ENCODE measurements at places on chromosomes 4 and X.

DNA sequence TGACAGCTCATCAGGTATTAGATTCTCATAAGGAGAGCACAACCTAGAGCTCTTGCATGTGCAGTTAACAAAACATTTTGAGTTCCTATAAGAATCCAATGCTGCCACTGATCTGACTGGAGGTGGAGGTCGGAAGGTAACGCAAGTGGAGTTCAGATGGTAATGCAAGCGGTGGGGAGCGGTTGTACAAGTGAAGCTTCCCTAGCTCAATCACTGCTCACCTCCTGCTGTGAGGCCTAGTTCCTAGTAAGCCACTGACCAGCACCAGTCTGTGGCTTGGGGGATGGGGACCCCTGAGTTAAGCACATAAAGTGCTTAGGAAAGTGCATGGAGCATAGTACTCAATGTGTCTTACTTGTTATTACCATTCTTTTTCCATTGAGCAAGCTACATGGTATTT lies 983.2 kb upstream of the IGFBP7 start:
- no peak for DNase-seq

GRCh38 chrX:113260474-113260873 lies 419.8 kb upstream of the AMOT start:
- DNase-seq: no peak

- no peak for DNase-seq
Measured at GRCh38 chr4:136927172-136927571, 605.1 kb downstream of the PCDH18 start.

GRCh38 chr4:36292556-36293188 lies 11.3 kb downstream of the DTHD1 start:
- no peak for DNase-seq

GRCh38 chr4:159150396-159150795 lies 47.5 kb downstream of the RAPGEF2 start:
- DNase-seq: no peak

GRCh38 chrX:155246748-155247147 lies 17.5 kb downstream of the RAB39B start:
- no peak for DNase-seq

GRCh38 chr4:186624951-186625350 lies 69.6 kb upstream of the MTNR1A start:
- DNase-seq: no peak

- no peak for DNase-seq
Measured at GRCh38 chr4:168725930-168726329, 229.1 kb downstream of the PALLD start.

DNA sequence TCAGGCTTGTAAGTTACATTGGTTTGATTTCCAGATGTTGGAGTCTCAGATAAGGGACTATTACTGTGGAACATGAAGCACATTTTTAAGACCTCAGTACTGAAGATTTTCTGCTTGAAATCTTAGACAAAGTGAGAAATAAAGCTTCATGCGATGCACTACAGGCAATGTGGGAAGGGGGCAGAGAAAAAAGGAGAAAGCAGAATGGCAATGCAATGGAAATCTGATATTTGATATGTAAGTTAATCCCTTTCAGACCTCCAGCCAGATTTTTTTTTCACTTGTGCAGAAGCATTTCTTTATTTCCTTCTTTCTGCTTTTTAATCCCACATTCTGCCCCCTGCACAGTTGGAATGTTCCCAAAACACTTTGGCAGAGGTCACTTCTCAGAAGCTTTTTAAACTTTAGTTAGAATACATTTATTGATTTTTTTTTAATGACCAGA lies 174.3 kb downstream of the ADGRL3 start:
- DNase-seq: no peak

- no peak for DNase-seq
Measured at GRCh38 chr4:161291222-161291621, 872.6 kb downstream of the FSTL5 start.

GRCh38 chr4:108917255-108917654 lies 154.4 kb upstream of the ETNPPL start:
- no peak for DNase-seq

- DNase-seq: no peak
Measured at GRCh38 chrX:25076941-25077500, 61.3 kb upstream of the ARX start.

DNA sequence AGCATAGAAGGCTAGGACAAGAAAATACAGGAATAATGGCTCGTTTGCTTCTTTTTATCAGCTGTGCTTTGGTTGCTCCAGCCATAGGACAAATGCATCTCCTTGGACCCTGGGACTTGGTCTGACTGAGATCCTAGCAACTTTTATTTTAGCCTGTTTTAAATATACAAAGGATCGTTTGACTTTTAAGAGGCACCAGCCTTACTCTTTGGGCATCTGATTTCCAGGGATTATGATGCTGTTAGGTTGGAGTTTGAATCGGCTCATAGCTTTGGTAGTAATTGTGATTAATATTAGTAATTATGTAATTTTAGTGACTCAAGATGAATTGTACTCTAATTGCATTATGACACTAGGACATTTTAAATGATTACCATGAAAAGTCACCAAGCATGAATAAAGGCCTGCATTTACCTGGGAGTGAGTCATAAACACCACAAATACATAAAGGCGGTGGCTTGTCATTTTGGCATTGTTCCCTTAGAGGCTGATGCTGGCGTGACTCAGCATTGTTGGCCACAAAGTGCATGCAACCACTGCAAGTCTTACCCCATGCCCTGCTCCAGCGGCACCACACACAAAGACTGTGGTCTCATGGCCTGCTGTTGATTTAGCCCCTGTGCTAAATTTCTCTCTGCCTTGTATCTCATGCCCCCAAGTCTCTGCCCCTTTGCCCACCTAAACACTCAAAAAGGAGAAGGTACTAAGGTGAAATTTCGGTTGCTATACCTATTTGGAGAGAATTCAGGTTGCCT lies 12.4 kb downstream of the GPAT3 start:
- DNase-seq: no peak

- DNase-seq: no peak
Measured at GRCh38 chr4:186188107-186188506, 3.3 kb upstream of the CYP4V2 start.

DNA sequence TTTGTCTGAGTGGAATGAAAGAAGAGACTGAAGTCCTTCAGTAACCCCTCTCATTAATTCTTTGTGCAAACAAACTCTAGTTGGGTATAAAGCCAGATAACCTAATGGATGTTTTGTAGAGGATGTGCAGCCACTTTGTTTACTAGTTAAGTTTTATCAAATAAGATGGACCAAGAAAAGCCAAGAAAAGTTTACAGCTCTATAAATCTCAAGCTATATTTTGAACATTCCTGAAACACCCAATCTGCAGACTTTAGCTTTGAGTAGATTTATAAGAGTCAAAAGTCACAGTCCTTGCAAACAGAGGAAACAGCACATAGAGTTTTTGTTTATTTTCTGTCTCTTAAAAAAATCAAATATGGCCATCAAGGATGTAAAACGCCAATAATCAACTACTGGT lies 452.9 kb downstream of the SPRY1 start:
- no peak for DNase-seq

- DNase-seq: no peak
Measured at GRCh38 chr4:74368596-74368995, 3.7 kb downstream of the EREG start.

GRCh38 chr4:92451782-92452181 lies 148.0 kb downstream of the GRID2 start:
- no peak for DNase-seq

GRCh38 chrX:69319376-69319775 lies 154.1 kb upstream of the PJA1 start:
- no peak for DNase-seq

- no peak for DNase-seq
Measured at GRCh38 chr4:761739-762138, 56.1 kb downstream of the PCGF3 start.

DNA sequence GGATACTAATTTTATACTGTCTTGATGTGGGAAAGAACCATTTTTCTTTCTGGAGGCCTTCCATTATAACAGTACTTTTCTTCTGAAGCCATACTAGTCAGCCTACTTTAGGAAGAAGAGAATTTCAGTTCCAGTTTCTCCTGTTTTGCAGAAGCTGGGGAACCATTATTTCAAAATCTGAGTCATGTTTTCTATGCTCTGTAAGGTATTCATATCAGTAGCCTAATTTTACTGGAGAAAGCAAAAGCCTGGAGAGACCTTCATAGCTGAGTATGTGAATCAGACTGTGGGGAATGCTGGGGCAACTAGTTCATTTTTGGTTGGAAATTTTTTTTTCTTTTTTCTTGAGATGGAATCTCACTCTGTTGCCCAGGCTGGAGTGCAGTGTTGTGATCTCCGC lies 22.4 kb downstream of the AFF1 start:
- no peak for DNase-seq

DNA sequence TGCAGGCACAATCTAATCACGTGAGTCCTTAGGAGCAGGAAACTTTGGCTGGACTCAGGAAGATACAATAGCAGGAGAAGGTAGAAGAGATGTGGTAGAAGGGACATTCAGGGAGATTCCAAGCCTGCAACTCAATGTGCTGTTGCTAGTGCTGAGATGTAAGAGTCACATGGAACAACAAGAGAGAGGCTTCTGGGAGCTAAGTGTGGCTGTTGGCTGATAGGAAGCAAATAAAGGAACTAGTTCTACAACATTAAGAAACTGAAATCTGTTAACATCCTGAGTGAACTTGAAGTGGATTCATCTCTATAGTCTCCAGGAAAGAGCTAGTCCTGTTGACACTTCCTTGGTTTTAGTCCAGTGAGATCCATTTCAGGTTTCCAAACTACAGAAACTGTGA lies 1207.4 kb downstream of the ADGRL3 start:
- DNase-seq: no peak

DNA sequence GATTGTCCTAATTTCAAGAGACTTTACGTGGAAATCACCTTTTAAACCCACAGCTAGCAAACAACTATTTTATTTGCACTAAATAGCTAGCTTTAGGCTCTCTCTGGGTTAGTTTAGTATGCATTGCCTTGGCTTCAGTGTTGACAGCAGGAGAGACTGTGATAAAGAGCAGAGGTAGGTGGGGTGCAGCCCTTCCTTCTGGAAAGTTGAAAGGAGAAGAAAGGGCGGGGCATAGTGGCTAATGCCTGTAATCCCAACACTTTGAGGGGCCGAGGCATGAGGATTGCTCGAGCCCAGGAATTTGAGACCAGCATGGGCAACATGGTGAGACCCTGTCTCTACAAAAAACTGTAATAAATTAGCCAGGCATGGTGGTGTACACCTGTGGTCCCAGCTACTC lies 29.0 kb upstream of the TMEM154 start:
- DNase-seq: no peak

- DNase-seq: no peak
Measured at GRCh38 chr4:84420608-84421007, 78.5 kb downstream of the NKX6-1 start.

GRCh38 chrX:16458208-16458607 lies 191.8 kb upstream of the S100G start:
- no peak for DNase-seq

DNA sequence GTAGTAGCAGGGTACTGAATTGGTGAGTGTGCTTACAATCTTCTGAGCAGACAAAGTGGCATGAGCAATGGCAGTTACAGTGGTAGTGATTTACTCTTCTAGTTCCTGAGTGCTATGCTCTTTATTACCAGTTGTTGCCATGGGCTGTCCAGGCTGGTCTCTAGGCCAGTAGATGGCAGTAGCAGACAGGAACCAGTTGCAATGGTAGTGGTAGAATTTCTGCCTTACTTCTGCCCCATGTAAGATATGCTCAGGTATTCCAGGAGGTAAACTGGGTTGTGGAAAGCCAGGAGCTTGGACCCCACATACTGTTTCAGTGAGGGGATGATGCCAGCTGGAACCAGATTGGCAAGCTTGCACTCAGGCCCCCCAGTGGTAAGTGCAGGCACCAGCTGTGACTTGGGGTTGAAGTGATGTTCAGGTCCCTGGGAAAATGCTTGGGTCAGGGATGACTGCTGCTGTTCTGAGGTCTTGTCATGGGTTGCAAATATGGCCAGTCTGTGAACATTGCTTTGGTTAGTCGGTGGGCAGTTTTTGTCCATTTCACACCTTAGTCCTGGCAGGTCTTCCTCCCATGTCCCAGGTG lies 63.0 kb upstream of the ZXDB start:
- DNase-seq: no peak

DNA sequence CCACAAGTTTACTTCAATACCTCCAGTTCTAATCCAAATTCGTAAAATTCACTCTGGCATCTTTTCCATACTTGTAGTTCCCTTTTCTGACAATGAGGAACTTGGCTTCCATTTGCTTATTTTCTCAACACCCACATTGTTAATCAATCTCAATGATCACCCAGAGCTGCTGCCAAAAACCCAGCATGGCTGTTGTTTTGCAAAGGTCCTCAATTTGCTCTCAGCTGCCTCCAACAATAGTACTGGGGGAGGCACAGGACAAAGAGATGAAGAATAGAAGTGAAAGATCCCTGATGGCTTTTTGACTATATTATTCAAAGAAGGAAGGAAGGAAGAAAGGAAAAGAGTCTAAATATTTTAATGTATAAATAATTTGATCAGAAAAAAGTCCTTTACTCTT lies 847.8 kb downstream of the RAPGEF2 start:
- no peak for DNase-seq

GRCh38 chr4:2259541-2260343 lies 2.2 kb downstream of the MXD4 start:
- DNase-seq: no peak

DNA sequence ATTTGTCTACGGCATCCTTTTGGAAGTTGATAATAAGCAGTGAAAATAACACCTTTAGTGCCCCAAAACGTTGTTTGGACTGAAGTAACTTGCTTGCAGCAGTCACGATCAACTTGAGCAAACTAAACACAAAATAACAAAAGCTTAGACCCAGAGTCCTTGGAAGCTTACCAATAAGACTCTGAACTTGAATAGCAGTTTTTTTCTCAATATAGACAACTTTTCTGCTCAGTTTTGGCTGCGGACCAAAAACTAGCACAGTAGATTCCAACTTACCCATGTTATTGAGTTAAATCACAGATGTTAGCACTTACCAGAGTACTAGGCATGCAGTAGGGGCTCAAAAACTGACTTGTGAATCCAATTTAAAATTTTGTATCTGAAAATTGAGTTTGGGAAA lies 746.9 kb downstream of the PCDH19 start:
- DNase-seq: no peak

GRCh38 chr4:15536552-15537499 lies 67.1 kb downstream of the CC2D2A start:
- DNase-seq: no peak

- no peak for DNase-seq
Measured at GRCh38 chrX:8755116-8755515, 23.2 kb upstream of the ANOS1 start.

GRCh38 chr4:1872870-1873269 lies 1.7 kb downstream of the NSD2 start:
- peak; percentile 77 for DNase-seq

DNA sequence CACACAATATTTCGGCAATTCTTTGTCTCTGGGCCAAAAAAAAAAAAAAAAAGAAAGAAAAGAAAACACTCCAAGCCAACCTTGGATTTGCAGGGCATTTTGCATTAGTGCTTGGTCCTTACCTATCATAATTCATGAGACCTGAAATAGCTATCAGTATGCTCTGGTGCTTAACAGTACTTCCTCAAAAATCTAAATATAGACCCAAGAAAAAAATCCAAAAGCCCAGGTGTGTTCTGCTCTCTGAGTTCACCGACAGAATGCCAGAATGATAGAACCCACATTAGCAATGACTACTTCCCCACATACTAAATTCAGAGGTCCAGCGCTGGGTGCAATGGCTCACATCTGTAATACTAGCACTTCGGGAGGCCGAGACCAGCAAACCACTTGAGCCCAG lies 42.9 kb downstream of the ABCG2 start:
- DNase-seq: no peak
